ENCODE measurements at places on chromosomes 1 and 21. TPM values are rescaled to one million over a fixed set of nuclear protein-coding genes. Genes with fewer than 3 reads are reported as not detected.

Gene ZNF670
- 0.95 TPM for total RNA-seq

Gene KRTAP10-3
- not detected for total RNA-seq

DNA sequence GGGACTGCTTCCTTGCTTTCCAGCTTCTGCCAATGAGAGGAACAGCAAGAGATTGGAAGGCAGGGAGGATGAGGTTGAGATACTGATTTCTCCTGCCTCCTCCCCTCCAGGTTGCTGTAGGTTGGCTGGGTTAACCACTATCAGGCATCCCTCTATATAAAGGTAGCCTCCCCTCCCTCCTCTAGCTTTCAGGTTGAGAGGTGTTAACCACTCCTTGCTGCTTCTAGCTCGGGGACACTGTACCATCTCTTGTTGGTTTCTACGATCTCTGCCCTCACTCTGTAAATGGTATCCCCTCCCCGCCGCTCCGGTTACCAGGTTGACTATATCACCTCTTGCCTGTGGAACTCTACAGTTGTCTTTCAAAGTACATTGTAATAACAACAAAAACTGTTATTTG, 16.7 kb downstream of the LPAR3 start:
- peaks cover 13% of the 10 kb centered on the region for H3K4me1 ChIP-seq
- no peak overlapping the region for H3K27ac ChIP-seq
- no peak overlapping the region for H3K4me3 ChIP-seq
- peaks cover 3% of the 10 kb centered on the region for H3K27me3 ChIP-seq
- H3K36me3 ChIP-seq, result no peaks in the 10 kb centered on the region

- no peak for DNase-seq
- no peaks in the 10 kb centered on the region for H3K4me1 ChIP-seq
- H3K27ac ChIP-seq, result no peak overlapping the region
- H3K36me3 ChIP-seq, result no peaks in the 10 kb centered on the region
- no peak overlapping the region for H3K4me3 ChIP-seq
Measured at GRCh38 chr21:37553078-37553481, 186.5 kb downstream of the DYRK1A start.

DNA sequence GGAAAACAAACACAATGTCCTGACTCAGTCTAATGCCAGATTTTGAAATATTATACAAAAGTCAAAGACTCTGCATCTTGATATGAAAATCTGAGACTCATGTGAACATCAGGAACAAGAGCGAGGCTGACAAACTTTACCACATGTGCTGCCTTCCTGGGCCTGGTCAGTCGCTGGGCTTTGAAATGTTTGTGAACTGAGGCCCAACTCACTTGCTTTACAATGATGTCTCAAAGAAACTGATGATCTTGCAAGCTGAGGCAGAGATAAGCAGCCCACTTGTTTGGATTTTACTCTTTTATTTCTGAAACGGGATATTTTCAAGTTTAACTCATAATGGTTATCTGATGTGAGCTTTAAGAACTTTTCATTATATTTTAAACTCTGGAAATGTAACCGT, 2.1 kb downstream of the BCAR3 start:
- no peak overlapping the region for H3K4me3 ChIP-seq
- peaks cover 13% of the 10 kb centered on the region for H3K4me1 ChIP-seq
- peaks cover 5% of the 10 kb centered on the region for H3K27me3 ChIP-seq

Measured in natural killer cell (primary cell).